ENCODE measurements at places on chromosomes 3 and 15.

DNA sequence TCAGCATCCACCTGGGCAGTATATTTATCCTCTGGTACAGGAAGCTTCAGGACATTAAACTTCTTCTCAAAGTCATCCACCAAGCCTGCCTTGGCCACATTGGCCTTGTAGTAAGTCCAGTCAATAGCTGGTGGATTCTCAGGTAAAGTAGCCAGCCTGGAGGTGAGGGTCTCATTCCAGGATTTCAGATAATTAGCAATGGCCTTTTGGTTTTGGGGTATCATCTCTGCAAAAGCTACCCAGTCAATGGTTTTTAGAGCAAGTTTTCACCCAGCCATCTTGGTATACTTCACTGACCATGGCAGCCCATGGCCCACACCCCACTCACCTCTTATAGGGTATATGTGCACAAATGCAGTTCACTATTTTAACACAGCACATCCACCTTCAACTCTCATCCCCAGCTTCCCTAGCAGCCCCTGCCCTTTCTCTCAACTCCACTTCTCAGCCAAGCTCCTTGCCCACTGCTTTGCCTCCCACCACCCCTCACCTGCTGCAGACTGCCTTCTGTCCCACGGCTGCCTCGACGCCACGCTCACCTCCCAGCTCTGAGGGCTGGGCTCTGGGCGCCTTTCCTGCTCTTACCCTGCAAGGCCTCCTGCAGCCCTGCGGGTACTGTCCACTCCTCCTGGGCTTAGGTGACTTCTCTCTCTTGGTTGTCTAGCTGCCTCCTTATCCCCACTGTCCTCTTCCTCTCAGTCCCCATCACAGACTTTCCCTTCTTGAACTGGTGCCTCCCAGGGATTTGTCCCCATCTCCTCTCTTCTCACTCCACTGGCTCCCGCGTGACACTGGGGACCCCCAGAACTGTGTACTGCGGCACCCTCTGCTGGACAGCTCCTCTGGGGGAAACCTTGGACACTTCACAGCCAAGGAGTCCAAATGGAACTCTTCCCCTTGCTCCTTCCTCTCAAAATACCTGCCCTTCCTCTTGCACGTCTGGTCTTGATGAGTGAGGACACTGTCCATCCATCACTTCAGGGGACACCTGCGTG lies 1.7 kb upstream of the TGM5 start:
- no peak for DNase-seq

DNA sequence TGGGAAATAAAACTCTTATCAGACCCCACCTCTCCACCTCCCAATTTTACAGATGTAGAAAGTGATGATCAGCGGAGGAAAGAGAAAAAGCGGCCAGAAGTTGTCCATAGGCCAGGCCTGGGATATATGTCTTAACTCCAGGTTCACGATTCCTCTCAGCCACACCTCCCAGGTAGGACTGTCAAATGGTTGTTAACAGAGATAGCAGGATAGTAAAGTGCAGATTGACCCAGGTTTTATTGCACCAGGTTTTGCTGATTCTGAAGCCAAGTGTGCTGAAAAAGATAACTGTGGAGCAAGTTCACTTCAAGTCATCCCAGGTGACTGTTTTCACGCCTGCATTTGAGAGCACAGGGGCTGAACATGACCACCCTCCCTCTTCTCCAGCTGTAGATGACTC lies 36.1 kb downstream of the LSM3 start:
- DNase-seq = no peak

- no peak for DNase-seq
Observed at GRCh38 chr15:36008719-36009118, 462.8 kb upstream of the DPH6 start.

- DNase-seq = no peak
Observed at GRCh38 chr3:149816986-149817385, 4.0 kb downstream of the RNF13 start.

DNA sequence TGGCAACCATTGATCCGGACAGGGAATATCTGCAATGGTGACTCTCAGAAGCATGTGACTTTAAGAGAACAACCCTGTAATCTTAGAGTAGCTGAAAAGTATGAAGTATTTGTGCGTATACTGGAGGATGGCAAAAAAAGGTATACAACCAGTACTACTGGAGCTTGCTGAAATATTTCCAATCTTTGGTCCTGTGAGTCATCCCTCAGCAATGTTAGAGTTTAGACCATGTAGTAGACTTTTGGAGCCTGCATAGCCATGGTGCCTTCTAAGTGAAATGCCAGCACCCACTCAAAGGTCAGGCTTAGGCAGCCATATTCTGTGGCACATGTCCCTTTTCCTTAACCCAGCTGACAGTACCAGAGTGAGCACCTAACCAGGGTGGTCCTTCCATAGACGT lies 429.4 kb downstream of the NTRK3 start:
- DNase-seq = no peak

DNA sequence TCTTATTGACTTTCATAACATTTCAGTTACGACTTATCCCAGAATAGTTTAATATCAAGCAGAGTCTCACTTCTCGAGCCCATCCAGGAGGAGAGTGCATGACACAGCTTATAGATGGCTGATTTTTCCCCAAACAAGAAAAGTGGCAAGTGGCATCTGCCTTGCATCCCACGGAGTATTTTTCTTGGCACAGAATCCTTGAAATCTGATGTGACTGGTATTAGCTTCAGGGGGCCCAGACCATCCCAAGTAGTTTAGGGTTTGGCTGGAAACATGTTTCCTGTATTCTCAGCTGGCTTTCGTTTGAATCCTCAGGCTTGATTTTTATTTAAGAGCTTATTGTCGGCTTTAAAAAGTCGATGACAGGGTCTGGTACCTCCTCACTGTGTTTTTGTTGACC lies 20.7 kb upstream of the FBXL22 start:
- no peak for DNase-seq

GRCh38 chr3:134449951-134450350 lies 35.8 kb downstream of the ANAPC13 start:
- DNase-seq = no peak

DNA sequence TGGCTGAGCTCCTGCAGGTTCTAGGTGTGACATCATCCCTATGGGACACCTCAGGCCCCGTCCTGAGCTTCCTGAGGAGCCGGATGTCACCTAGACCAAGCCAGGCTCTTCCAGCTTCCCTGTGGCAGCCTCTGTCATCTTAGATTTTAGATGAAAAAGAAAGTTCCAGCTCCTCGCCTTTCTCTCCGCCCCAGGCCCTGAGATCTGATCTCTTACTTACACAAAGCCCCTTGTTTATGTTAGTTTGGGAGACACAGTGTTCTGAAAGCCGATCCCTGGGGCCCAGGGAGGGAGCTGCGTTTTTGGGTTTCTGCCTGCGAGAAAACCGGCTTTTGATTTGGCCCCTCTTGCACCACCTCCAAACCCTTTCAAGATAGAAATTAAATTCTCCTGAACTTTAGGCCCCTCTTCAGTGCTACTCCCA lies 40.2 kb upstream of the FAM107A start:
- DNase-seq = no peak

DNA sequence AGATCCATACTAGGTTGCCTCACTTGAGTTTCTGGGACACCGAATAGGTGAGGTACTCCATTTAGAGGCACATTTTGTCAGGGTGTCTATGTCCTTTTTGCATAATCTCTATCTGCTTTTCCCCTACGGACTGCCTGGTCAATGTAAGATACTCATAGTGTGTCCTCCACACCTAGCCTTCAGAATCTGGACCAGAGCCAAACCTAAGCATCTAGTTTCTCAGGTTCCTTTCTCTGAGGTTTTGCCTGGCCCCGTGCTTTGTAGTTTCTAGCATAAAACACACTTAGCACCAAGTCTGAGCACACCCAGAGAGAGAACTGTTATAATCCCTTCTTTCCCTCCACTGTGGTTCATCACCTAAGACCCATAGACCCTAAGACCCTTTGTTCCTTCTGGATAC lies 105.9 kb upstream of the MLF1 start:
- no peak for DNase-seq
